ENCODE measurements at places on chromosomes 1 and 21.

DNA sequence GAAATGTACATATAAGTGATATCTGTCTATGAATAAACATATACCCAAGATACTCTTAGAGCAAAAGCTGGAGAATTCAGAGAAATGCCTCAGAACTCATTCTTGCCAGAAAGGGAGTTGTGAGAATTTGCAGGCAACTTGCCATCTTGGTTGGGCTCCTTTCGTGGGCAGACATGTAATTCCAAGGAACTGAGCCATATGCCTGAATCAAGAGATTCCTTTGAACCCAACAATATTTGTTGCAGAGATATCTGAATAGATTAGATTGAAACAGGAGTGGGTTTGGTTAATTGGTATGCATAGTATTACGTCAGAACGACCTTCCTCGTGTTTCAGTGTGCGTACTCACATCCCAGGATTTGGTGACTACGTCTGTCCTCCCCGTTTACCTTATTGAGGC is 67.0 kb downstream of the TGFB2 start:
- no peak for DNase-seq

- no peak for DNase-seq
Observed at GRCh38 chr1:44292651-44293050, 62.4 kb downstream of the ERI3 start.

GRCh38 chr21:41521489-41522027 is 13.6 kb upstream of the TMPRSS2 start:
- no peak for DNase-seq

DNA sequence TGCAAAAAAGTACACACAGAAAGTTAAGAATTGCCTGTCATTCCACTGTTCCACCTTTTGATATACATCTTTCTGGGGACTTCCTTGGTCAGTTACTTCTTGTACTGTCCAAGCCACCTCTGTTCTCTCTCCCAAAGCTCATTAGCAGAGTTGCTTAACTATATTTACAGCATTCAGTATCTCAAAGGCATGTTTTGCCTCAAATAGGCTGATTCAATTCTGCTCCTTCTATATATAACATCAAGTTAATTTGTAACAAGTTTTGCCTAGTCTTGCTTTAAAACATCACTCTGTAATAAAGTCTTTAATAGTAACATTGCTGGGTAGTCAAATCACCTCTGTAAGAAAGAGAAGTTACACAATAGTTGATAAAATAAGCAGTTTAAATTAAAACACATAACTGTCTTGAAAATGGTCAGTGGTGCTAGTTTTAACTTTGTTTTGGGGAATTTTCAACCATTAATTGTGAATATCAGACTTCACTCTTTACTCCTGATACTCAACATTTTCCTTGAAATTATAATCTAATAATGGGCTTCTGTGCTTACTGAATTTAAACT is 35.7 kb downstream of the EDARADD start:
- no peak for DNase-seq

GRCh38 chr1:62732331-62732730 is 44.1 kb upstream of the DOCK7 start:
- no peak for DNase-seq

GRCh38 chr1:29970747-29971325 is 734.5 kb downstream of the PTPRU start:
- DNase-seq = no peak

GRCh38 chr1:22776035-22776613 is 65.5 kb downstream of the EPHB2 start:
- DNase-seq = no peak

GRCh38 chr1:153379591-153379990 is 4.2 kb upstream of the S100A12 start:
- no peak for DNase-seq

DNA sequence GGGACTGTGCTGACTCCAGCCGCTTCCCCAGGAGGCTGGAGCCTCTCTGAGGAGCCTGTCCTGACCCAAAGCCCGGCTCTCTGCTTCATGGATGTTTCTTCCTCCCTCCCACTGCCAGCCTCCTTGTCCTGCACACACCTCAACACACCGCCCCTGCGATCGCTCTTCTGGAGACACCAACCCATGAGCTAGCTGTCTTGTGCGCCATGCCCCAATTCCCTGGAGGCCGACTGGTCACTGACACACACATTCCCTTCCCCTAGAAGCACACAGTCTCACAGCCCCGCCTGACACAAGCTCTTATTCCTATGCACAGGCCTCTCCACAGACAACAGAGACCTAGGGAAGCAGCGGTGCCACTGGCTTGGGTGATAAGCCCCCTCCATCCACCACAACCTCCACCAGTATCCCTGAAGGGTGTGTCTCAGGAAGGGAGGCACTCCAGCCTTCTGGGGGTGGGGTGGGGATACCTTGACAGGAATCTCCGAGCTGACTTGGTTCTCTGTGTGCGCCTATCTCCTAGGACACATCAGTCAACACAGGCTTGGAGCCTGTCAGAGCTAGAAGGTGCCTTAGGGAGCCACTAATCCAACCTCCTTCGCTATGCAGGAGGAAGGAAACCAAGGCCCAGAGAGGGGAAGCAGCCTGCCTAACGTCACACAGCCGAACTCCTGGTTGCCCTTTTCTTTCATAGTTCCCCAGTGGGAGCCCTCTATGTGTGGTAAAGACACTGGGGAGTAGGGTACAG is 31.1 kb downstream of the AHDC1 start:
- no peak for DNase-seq

- no peak for DNase-seq
Observed at GRCh38 chr1:218123968-218124367, 161.1 kb upstream of the RRP15 start.

DNA sequence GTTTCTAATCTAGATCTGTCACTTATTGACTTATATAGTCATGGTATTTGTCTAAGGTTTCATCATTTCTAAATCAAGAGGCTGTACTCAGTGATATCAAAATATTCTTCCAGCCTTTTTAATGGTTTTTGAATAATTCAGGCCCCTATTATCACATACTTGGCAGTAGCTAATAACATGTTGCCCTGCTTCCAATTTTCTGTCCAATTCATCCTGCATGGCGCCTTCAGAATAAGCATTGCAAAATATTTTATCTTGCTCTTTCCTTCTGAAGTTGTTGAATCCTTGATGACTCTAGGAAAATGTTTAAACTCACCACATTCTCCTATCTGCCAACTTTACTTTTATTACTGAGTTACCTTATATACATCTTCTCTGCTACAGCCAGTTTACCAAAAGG is 517.2 kb upstream of the B3GALT2 start:
- no peak for DNase-seq

GRCh38 chr1:68230484-68230802 is 1.9 kb downstream of the WLS start:
- DNase-seq = no peak

DNA sequence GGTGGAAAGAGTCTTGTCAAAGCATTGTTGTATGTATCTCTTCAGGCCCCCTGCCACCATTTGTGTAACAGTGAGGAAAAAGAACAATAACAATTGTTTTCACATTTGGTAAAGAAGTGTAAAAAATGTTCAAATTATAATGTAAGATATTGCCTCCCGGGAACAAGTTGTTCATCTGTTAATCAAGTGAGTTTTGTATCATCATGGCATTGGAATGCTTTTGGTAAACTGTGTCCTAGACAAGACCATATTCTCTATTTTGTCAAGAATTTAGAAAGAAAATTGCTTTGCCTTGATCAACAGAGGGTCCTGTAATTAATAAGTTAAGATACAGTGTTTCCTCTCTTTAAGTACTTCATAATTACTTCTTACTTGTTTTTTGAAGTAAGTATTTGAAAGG is 692.0 kb upstream of the NR5A2 start:
- no peak for DNase-seq

DNA sequence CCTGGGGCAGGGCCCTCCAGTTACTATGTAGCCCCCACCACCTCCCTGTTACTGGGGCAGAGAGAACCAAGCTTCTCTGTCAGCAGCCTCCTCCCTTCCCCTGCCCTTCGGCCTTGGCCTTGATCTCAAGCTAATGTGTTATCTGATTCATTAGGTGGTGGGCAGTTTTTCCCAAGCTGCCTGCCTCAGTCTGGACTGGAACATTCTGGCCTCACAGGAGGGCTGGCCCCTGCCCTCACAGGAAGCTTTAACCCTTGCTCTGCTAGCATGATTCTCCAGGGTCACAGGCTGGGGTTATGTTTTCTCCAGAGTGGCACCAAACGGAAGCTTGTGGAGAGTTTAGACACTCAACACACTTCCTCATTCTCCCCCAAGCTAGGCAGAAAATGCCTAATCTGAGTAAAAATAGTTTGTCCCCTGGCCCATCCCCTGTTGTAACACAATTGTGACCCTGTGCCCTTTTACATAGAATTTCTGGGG is 37.2 kb upstream of the SLC6A9 start:
- DNase-seq = no peak

GRCh38 chr1:32470991-32471694 is 6.3 kb downstream of the ZBTB8B start:
- DNase-seq = no peak

All from foreskin keratinocyte (primary cell).